AG08396 (cell line): ENCODE measurements at places on chromosomes 1 and 21.

GRCh38 chr1:94384485-94385265 is 33.5 kb upstream of the ABCD3 start:
- no peak for DNase-seq

- DNase-seq, result no peak
These were observed 13.5 kb upstream of the LORICRIN start for GRCh38 chr1:153246018-153246417.

GRCh38 chr21:24577301-24577700 is 1030.0 kb downstream of the MRPL39 start:
- no peak for DNase-seq

DNA sequence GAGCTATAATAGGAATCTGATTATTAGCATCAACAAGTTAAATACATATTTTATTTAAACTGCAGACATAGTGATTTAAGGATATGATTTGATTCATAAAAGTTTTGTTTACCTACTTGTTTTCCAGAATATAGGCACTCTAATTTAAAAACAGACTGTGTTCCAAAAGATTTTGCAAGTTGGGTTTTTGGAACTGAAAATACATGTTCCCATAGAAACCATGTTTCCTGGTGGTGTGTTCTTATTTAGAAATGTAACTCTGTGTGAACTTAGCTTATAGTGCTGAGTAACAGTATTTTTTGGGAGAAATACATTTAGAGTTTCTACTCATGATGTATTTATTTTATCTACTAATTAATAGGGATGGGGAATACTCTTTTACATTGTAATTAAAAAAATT is 21.8 kb downstream of the USP25 start:
- no peak for DNase-seq

DNA sequence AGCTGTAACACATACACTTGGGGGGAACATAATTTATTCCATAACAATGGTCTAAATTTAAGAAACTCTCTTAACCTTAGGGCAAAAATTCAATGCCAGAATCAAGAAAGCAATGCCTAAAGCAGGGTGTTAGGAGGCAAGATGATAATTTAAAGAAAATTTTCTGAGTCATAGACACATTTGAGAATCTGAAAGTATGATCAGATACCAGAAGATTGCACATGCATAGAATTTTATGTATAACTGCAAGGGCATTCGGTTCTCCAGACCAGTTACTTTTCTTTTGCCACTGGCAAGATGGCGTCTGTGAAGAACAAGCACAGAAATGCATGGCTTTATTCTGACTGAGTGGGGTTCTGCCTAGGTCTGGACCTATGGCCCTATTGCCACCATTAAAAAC is 64.4 kb upstream of the IPO9 start:
- no peak for DNase-seq

DNA sequence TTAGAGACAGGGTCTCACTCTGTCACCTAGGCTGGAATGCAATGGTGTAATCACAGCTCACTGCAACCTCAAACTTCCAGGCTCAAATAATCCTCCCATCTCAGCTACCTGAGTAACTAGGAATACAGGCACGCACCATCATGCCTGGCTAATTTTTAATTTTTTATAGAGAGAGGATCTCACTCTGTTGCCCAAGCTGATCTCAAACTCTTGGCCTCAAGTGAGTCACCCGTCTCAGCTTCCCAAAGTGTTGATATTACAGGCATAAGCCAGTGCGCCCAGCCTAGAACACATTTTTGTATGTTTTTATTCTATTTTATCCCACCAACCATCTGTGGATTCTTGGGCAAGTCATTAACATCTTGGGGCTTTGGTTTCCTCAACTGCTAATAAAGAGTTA is 100.5 kb downstream of the AK5 start:
- no peak for DNase-seq

DNA sequence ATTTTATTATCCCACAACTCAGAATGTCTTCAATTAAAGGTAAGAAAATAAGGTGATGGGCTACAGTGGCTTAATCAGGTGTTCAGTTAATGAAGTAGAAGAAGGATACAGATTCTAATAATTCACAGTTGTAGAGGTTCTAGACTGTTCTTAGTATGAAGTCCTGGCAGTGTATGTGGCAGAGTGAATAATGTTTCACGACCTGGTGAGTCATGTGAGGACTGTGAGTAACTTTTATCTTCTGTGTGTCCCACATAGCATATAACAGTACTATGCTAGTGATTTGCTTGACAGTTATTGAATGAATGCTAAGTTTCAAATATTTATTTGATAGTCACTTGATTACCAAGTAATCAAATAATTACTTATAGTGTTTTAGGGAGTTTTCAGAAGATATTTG is 20.0 kb downstream of the SLC16A4 start:
- DNase-seq, result peak; percentile 28

DNA sequence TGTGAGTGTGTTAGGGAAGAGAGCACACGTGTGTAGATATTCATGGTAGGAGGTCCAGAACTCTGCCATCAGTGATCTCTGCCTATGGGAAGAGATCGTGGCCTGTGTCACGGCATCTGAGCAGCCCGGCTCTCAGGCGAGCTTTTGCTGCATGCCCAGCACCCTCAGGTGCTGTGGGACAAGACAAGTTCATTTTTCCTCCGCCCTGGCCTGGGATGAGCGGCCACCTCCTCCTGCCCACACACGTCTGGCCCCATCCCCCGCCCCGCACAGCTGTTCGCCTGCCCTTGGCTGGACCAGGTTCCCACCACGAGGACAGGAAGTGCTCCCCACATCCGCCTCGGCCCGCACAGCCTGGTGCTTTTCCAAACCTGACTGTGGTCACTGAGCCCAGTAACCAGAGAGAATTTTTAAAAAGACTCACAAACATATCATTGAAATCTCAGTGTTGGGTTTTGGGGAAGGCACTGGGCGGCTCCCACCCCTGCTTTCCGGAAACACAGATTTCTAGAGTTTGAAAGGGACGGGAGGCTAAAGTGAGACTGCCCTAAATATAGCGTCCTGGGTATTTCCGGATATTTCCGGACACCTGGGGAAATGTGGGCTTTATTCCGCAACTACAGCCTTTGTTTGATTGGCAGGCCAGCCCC is 18.0 kb downstream of the BMP8A start:
- no peak for DNase-seq

DNA sequence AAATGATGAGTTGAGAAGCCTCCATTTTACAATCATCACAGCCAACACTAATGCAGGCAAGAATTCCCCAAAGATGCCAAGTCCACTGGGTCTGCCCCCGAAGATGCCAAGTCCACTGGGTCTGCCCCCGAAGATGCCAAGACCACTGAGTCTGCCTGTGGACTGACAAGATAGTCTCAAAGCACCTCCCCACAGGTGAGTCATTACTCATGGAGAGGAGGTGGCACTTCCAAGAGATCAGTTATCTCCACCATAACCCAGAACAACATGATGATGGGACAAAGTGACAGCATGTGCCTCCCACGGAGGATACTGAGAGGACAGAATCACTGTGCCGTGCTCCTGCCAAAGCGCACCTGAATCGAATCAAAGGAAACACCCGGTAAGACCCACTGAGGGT is 4.8 kb downstream of the PTTG1IP start:
- no peak for DNase-seq

DNA sequence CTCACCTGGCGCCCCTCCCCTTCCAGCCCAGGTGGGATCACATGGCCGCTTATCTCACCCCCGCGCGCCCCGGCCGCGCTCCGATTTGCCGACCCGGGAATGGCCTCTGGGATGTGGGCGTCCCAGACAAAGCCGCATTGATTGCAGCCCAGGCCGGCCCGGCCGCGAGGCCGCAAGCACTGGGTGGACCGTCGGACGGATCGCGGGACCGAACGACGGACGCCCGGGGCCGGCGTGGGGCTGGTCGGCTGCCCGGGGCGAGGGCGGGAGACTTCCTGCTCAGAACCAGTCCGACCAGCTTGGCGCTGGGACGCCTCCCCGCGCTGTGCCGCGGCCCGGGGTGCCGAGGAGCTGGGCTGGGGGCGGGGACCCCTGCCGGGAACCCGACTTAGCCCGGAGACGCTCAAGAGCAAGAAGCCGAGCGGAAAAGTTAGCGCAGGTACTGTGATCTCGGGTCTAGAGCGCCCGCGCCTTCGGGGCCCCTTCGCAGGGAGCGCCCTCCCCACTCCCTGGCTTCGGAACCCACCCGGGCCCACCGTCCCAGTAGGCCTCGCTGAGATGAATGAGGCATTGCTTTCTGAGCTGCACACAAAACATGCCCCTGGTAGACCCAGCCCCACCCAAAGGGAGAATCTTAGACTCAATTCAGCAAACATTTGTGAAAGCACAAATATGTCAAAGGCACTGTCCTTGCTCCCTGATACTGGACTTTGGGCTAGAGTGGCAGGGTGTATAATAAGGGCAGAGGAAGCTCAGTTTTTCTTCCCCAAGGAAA is 415 bp upstream of the LAD1 start:
- no peak for DNase-seq

- no peak for DNase-seq
These were observed 41.0 kb upstream of the F3 start for GRCh38 chr1:94582565-94582964.

GRCh38 chr1:159924025-159924790 is 1.1 kb downstream of the TAGLN2 start:
- DNase-seq, result peak; percentile 99

- DNase-seq, result no peak
These were observed 15.7 kb downstream of the ZFYVE9 start for GRCh38 chr1:52157582-52157981.

- DNase-seq, result no peak
These were observed 97.8 kb downstream of the ZFYVE9 start for GRCh38 chr1:52239708-52240001.
